ENCODE measurements at places on chromosomes 2 and 18.

- no peak for DNase-seq
Measured at GRCh38 chr2:43098539-43098938, 127.9 kb downstream of the ZFP36L2 start.

DNA sequence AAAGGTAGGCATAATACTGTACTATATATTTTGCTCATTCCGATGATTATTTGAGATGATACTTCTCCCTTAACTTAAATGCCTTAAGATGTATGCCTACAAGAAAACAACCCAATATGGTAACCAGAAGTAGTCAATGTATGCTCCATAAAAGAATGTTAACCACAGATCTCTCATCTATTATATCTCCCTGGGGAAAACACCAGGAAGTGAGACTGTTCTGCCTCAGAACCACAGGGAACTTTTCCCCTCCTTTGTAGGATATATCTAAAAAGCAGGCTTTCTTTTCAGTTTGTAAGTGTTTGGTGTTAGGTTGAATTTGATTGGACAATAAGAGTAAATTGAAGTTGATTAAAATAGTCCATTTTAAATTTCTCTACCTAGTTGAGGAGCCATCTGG, 1160.5 kb upstream of the NXPH2 start:
- DNase-seq: no peak

DNA sequence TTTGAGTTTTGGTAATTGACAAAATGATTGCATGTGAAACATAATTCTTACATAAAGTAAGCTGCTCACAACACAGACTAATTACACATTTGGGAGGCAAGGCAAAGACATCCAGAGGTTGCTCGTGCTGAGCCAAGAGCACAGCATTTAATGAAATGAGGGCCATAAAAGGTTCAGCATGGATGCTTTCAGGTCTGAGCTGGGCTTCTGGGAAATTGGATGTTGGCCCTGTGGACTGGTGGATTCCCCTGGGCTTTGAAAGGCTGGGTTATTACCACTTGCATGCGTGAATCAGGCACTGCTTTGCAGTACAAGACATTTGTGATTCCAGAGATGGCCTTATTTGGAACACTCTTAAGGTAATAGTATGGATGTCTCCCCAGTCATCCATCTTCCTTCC, 533.5 kb upstream of the NRP2 start:
- DNase-seq: peak; percentile 7

- DNase-seq: peak; percentile 96
Measured at GRCh38 chr2:199462956-199463692, 5.4 kb upstream of the SATB2 start.

DNA sequence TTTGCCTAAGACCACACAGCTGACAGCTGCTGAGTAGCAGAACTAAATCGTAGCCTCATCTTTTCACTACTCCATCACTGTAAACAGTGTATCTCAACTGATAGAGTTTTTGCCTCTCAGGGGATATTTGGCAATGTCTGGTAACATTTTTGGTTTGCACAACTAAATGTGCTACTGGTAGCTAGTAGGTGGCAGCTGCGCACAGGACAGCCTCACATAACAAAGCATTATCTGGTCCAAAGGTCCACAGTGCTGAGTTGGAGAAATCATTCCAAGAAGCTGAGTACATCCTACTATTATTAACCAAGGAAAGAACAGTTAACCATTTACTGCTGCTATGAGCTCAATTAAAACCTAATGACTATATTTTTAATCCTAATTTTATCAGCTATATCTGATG, 6.1 kb upstream of the CCDC102B start:
- no peak for DNase-seq

- no peak for DNase-seq
Measured at GRCh38 chr2:59389240-59389639, 1148.1 kb upstream of the FANCL start.

DNA sequence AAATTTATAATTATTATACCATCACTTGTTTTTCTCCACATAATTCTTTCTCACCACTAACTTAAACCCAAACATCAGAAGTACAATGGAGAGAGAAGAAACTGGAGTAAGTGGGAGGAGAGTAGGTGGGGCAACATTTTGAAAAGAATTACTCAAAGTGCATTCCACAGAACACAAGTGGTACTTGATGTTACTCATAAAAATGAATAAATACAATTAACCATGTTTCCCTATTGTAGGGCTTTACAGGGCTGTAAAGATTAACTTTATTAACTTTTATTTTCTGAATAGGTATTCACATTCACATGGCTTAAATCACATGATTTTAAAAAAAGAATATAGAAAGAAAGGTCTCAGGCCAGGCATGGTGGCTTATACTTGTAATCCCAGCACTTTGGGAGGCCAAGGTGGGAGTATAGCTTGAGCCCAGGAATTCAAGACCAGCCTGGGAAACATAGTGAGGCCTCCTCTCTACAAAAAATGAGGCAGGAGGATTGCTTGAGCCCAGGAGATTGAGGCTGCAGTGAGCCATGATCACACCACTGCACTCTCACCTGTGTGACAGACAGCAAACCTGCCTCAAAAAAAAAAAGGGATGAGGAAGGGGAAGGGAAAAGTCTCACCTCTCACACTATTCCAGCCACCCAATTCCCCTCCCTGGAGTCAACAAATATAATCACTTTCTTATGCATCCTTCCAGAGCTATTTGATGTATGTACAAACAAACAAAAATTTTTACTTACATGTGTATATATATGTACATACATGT, 47.1 kb downstream of the KCNG3 start:
- no peak for DNase-seq

DNA sequence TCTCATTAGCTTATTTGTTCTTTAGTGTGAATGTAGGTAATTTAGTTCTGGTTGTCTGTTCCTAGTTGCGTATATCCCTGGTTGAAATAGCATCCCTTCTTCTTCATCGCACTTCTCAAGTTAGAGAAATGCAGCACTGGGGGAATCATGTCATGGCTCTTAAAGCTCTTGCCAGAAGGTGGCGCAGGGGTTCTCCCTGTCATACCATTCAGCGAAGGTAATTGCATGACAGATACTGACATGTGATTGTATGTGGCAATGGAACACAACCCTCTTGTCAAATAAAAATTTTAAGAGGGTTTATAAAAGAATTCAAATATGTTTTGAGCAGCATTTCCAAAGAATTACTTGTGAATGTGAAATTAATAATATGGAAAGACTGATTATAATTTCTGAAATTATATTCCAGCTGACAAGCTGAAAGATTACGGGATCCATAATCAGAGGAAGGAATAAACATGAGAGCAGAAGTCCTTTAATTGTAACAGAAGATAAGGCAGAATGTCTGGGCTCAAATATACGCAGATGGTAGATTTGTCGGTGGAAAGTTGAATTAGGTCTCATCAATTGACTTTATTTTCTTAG, 411.7 kb downstream of the DSEL start:
- peak; percentile 59 for DNase-seq

- DNase-seq: no peak
Measured at GRCh38 chr18:9694174-9694573, 13.9 kb upstream of the RAB31 start.

GRCh38 chr18:9454061-9454703, 21.1 kb upstream of the RALBP1 start:
- peak; percentile 36 for DNase-seq

- no peak for DNase-seq
Measured at GRCh38 chr2:3572620-3573019, 2.4 kb upstream of the RPS7 start.

DNA sequence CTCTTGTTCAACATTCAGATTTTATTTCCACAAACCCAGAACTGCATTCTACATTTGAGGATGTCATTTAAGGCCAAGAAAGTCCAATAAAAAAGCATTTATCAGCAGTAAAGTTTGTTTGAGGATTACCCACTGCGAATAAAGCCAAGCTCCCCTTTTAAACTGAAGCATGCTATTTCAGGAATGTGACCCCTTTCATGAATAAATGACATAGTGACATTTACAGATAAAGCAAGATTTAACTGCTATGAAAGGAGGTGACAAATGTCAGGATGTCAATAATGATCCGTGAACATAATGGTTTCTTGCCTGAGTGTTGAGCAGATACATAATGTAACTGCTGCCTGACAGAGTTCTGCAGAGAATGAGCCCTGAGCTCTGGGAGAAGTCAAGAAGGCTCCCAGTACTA, 146.3 kb downstream of the TDRD15 start:
- DNase-seq: no peak

DNA sequence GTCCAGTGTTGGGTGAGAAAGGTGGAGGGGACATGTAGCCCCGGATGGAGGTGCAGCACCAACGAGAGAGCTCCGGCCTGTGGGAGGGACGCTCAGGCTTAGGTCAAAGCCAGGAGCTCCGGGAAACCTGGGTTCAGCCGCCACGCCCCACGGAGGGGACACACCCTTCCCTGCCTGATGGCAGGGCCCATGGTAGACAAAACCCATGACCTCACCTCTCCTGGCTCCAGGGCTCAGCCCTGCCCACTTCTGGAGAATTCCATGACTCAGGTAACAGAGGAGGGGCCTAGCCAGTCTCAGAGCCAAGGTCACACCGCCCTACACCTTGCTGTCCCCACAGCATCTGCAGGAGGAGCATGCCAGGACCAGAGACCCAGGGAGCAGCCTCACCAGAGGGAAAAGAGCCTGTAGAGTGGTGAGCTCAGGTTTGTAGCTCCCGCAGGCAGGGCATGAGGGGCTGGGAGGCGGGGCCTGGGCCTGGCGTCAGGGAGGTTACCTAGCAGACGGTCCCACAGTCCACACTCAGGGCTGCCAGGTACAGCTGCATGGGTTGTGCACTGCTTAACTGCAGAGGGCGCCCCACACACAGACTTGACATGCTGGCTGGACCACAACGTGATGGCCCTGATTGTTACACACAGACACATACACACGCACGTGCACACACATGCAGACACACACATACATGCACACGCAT, 70.8 kb upstream of the SMAD7 start:
- DNase-seq: no peak

- no peak for DNase-seq
Measured at GRCh38 chr18:51911584-51911983, 428.4 kb upstream of the DCC start.

DNA sequence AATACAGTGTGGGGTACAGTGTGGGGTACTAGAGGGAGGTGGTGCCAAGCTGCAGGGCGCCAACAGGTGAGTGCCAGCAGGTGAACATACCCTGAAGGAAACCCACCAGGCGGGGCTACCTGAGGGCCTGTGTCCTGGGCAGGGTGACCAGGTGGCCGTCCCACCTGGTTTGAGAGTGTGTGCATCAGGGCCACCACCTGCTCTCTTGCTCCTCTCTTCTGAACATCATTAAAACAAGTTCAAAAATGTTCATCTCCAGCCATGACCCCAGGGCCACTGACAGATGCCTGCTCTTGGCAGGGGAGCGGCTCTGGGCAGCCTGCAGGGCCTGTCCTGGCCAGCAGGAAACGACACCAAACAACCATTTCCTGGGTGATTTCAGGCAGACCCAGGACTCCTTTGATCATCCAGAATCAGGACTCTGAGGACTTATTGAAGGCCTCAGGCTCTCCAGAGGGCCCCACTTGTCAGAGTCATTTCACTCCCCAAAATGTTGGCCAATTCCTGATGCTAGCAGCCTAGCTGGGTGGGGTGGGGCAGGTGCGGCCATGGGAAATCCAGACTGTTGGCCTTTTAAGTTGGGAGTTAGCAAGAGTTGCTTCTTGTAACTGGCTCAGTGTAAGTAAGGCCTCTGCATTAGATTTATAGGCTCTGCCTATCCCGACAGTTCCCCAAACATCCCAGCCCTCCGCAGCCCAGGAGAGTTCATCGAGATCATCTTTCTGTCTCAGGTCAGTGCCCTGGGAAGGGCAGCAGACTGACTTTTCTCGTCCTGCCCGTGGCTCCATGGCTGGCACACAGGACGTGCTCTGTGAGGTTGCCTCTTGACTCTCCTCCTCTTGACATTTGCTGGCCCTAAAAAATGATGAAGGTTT, 111.5 kb upstream of the ZNF236 start:
- DNase-seq: no peak

DNA sequence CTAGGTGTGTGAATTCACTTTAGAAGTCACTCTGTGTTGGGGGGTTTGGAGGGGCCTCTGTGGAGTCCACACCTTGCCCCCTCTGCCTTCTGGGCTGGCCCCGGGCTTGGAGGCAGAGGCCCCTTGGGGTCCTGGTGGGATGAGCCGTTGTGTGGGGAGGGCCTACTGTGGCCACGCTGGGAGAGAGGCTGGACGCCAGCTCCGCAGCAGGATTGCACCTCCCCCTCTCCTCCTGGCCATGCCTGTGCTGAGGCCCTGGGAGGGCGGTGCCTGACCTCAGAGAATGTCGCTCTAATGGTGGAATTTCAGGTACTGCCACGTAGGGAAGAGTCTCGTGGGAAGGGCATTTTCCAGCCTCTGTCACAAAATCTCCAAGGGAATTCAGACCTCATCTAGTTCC, 237.0 kb downstream of the ATAD2B start:
- DNase-seq: no peak

DNA sequence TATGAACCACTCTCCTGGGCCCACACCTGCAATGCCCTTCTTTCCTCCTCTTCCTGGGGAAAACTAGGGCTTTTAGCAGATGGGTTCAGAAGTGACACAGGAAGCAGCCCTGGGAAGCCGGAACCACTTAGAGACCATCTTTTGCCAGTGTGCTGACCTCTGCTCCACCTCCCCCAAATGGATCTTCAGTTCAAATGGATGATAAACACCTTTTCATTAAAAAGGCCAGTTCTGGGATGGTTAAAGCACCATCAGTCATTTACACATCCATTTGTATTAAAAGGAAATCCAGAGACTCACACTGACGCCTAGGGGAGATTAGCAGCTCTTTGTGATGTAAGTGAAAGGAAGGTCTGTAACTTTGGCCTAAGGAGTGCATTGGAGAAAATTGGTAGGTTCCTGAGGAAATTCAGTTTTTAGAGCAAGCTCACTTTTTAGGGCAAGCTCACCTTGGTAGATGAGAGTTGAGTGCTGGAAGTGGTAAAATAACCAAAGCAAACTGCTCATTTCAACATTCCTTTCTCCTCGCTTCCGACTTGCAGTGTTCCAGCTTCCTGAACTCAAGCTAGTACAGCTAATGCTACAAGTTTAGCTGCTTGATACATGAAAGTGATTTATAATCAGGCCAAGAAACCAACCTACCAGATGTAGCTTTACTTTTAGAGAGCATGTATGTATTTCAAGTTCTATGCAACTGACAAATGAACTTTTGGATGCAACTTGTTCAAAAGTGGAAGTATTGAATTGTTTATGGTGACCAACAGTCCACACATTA, 47.7 kb downstream of the ACTR2 start:
- DNase-seq: no peak

- DNase-seq: peak; percentile 21
Measured at GRCh38 chr2:164717000-164717803, 95.9 kb upstream of the GRB14 start.

DNA sequence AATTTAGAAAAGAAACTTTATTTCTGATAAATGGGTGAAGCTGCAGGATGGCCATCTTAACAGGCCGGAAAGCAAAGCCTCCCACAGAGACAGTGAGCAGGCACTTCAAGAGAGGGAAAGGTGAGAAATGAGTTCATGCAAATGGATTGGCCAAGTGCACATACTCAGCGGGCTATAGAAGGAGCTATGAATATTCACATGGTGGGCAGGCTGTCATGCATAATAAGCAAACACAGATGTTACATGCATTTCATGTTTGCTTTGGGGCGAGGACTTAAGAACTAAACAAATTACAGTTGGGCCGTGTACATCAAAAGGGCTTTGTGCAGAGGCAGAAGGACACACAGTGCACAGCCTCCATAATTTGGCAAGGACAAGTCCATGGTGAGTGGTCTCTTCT, 69.8 kb upstream of the MAL start:
- no peak for DNase-seq

All from GM03348 (cell line).